ENCODE measurements at places on chromosomes 1 and 21.

GRCh38 chr1:207070811-207071210 is 17.7 kb downstream of the PFKFB2 start:
- no peak overlapping the region for H3K4me3 ChIP-seq
- DNase-seq, result no peak
- H3K27me3 ChIP-seq, result no peaks in the 10 kb centered on the region

DNA sequence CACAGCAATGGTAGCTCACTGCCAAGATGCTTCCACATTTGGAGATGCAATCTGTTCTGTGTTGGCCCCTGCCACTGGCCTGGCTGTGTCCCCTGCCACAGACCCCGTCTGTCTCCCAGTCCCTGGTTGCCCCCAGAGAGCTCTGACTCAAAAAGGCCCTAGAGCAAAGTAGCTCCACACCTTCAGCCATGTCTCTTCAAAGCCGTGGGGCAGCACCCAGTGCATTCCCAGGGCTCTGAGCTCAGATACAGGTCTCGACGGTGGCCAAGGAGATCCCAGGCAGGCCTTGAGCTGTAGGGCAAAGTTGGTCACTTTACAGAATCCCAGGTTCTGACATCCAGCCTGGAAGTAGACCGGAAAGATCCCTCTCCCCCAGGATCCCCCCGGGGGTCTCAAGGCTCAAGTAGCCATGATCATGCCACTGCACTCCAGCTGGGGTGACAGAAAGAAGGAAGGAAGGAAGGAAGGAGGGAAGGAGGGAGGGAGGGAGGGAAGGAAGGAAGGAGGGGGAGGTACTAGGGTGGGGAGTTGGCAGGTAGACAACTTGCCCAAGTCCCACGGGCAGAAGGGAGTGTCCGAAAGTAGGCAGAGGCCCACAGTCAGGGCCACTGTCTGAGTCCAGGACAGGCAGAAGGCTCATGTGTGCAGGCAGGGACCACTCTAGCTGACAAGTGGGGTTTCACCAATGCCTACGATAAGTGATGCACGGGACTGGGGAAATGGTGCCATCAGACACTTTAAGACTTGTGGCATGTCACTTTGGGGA is 4.8 kb upstream of the ARF1 start:
- no peaks in the 10 kb centered on the region for H3K36me3 ChIP-seq
- no peaks in the 10 kb centered on the region for H3K4me1 ChIP-seq
- no peak overlapping the region for H3K27ac ChIP-seq
- H3K27me3 ChIP-seq, result no peaks in the 10 kb centered on the region
- DNase-seq, result no peak
- no peak overlapping the region for H3K4me3 ChIP-seq

DNA sequence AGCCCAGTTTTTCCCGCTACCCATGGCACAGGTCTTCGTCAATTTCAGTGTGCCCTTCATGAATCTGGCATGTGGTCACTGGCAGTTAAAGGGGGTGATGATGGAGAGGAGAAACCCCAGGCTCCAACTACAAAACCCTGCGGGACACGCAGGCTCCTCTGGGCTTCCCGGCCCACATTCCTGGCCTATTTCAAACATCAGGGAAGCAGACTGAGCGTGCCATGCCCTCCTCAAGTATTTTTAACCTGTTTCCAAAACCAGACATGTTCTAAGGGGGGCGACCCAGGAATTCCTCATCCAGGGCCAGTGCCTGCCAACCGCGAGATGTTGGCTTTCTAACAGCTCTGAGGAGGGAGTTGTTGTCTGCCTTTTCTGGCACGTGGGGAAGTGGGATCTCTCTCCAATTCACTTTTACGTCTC is 85.1 kb downstream of the CAPZB start:
- peaks cover 49% of the 10 kb centered on the region for H3K4me1 ChIP-seq
- DNase-seq, result no peak
- no peak overlapping the region for H3K4me3 ChIP-seq
- peaks cover 23% of the 10 kb centered on the region for H3K36me3 ChIP-seq

DNA sequence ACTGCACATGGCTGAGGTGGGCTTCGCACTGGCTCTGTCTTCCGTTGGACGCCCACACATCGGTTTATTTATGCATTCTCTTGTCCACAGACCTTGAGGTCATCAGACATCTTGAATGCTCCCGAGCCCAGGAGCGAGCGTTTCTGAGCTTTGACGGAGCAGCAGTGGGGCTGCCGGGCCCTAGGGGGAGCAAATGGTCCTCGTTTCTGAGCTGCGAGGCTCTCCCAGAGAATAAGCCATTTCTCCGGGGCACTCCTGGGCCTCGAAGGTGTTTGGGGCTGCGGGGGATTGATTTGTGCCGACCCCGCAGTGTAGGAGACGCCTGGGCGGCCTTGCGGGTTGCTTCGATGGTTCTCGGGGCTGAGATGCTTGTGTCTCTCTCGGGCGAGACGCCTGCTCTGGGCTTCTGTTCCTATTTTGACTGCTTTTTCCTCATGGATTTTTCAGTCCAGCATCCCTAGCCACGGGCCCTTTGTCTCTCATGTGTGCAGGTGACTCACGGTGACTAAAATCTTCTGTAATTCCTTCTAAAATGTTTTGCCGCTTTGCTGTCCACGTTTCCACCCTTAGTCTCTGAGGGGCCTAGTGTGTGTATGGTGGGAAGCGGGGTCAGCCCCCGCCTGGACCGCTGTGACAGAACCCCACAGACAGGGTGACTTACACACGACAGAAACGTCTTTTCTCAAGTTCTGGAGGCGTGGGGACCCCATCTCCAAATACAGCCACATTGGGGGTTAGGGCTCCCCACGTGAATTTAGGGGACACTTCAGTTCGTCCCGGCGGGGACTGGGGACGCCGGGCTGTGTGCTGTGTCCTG is 62.1 kb downstream of the FAAP20 start:
- H3K27ac ChIP-seq, result peak overlapping the region; percentile 21
- no peaks in the 10 kb centered on the region for H3K27me3 ChIP-seq
- H3K36me3 ChIP-seq, result no peaks in the 10 kb centered on the region
- peaks cover 47% of the 10 kb centered on the region for H3K4me1 ChIP-seq
- DNase-seq, result peak; percentile 35

- peak; percentile 91 for DNase-seq
- no peaks in the 10 kb centered on the region for H3K27me3 ChIP-seq
- H3K4me1 ChIP-seq, result peaks cover 5% of the 10 kb centered on the region
Measured at GRCh38 chr1:26409191-26409807, 1.3 kb upstream of the LIN28A start.

- H3K36me3 ChIP-seq, result no peaks in the 10 kb centered on the region
- H3K27ac ChIP-seq, result no peak overlapping the region
- no peak for DNase-seq
- no peaks in the 10 kb centered on the region for H3K4me1 ChIP-seq
- no peak overlapping the region for H3K4me3 ChIP-seq
- H3K27me3 ChIP-seq, result peaks cover 23% of the 10 kb centered on the region
Measured at GRCh38 chr1:171254859-171255258, 6.6 kb downstream of the FMO1 start.

DNA sequence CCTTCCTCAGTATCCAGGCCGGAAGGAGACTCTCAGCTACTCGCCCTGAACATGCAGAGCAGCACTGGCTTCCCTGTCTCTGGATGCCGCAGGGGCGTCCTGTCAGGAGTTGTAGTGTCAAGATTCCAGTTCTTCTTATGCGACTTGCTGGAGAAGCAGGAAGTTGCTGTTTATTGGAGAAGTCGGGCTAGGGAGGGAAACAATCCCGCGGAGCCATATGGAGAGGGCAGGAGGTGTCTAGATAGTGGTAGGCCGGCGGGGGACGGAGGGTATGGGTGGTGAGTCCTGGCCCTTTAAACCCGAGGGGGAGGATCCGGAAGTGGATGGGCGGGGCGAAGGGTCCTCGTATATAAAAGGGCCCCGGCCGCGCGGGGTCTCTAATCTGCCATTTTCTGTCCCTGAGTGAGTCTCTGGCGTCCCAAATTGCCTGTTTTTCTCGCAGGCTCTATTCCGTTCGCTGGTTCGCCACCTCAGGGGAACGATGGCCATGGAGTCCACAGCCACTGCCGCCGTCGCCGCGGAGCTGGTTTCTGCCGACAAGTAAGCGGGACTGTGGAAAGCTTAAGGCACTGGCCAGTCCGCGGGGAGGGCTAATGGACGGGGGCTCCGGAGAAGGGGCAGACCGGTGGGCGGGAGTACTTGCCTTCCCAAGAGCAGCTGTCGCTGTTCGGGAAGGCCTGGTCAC is at the start of gene NASP:
Gene NASP (plus strand): TSS at position 376 of the 685 bp plus-strand sequence. CDS start 106 bp downstream, at position 482.
- H3K4me3 ChIP-seq, result peak within 1 kb of the TSS; percentile 100
- no peaks in the 10 kb centered on the region for H3K27me3 ChIP-seq
- peak within 1 kb of the TSS; percentile 94 for H3K27ac ChIP-seq
- H3K36me3 ChIP-seq, result peaks cover 33% of the 10 kb centered on the region
- peaks cover 2% of the 10 kb centered on the region for H3K4me1 ChIP-seq

- no peaks in the 10 kb centered on the region for H3K36me3 ChIP-seq
- no peak overlapping the region for H3K27ac ChIP-seq
- no peaks in the 10 kb centered on the region for H3K27me3 ChIP-seq
- H3K4me3 ChIP-seq, result no peak overlapping the region
Measured at GRCh38 chr1:101344745-101345144, 107.9 kb downstream of the S1PR1 start.

GRCh38 chr1:20717452-20718342 is at the start of gene KIF17:
TSS of gene KIF17 (minus strand) at chr1:20718007. CDS start at chr1:20717706, 301 bp downstream.
- peak within 1 kb of the TSS; percentile 37 for H3K4me3 ChIP-seq
- H3K4me1 ChIP-seq, result no peaks in the 10 kb centered on the region
- H3K27ac ChIP-seq, result no peak within 1 kb of the TSS
- no peaks in the 10 kb centered on the region for H3K36me3 ChIP-seq

GRCh38 chr21:25927195-25927880 is 192.6 kb downstream of the GABPA start:
- no peak overlapping the region for H3K4me3 ChIP-seq
- no peak for DNase-seq
- H3K27me3 ChIP-seq, result no peaks in the 10 kb centered on the region
- H3K27ac ChIP-seq, result no peak overlapping the region
- peaks cover 9% of the 10 kb centered on the region for H3K36me3 ChIP-seq
- H3K4me1 ChIP-seq, result peaks cover 5% of the 10 kb centered on the region

GRCh38 chr1:107949467-107950253 is 15.3 kb downstream of the VAV3 start:
- no peak for DNase-seq
- no peaks in the 10 kb centered on the region for H3K4me1 ChIP-seq
- H3K27me3 ChIP-seq, result no peaks in the 10 kb centered on the region
- H3K4me3 ChIP-seq, result no peak overlapping the region
- no peaks in the 10 kb centered on the region for H3K36me3 ChIP-seq

- H3K4me1 ChIP-seq, result peaks cover 18% of the 10 kb centered on the region
- peaks cover 22% of the 10 kb centered on the region for H3K36me3 ChIP-seq
- DNase-seq, result no peak
- H3K27ac ChIP-seq, result no peak overlapping the region
- H3K4me3 ChIP-seq, result peak overlapping the region; percentile 11
Measured at GRCh38 chr1:21896652-21897532, 40.2 kb downstream of the HSPG2 start.

DNA sequence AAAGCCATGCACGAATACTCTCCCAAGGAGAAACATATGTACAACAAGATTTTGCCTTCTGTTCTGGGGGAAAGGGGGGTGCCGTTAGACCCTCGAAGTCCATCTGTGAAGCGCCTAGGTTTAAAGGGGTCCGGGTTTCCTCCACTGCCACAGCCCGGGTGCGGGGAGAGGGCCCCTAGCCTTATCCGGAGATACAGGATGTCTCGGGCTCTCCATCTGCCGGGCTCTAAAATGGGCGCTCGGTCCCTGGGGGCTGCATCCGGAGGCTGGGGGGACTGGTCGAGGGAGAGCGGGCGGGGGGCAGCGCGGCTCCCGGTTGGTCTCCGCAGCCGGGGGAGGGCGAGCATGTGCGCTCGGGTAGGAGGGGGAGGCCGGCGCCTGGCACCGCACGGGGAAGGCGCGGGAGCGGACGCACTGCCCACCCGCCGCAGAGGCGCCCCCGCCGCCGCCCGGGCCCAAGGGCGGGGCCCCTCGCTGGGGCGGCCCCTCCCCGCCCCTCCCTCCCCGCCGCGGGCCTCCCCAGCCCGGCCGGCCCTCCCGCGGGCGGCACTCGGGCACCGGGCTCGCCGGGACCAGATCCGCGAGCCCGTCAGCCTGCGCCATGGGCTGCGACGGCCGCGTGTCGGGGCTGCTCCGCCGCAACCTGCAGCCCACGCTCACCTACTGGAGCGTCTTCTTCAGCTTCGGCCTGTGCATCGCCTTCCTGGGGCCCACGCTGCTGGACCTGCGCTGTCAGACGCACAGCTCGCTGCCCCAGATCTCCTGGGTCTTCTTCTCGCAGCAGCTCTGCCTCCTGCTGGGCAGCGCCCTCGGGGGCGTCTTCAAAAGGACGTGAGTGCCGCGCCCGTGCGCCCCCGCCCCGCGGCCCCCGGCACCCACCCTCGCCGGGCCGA is 63.1 kb downstream of the ELK4 start:
- H3K27me3 ChIP-seq, result peaks cover 42% of the 10 kb centered on the region
- H3K4me1 ChIP-seq, result peaks cover 2% of the 10 kb centered on the region
- peak overlapping the region; percentile 80 for H3K4me3 ChIP-seq

GRCh38 chr1:47813970-47814369 is 183.2 kb downstream of the TRABD2B start:
- no peak overlapping the region for H3K4me3 ChIP-seq

GRCh38 chr1:47703981-47704596 is 266.2 kb downstream of the FOXD2 start:
- peaks cover 2% of the 10 kb centered on the region for H3K4me1 ChIP-seq
- H3K4me3 ChIP-seq, result no peak overlapping the region
- no peaks in the 10 kb centered on the region for H3K36me3 ChIP-seq
- DNase-seq, result no peak
- peaks cover 21% of the 10 kb centered on the region for H3K27me3 ChIP-seq

DNA sequence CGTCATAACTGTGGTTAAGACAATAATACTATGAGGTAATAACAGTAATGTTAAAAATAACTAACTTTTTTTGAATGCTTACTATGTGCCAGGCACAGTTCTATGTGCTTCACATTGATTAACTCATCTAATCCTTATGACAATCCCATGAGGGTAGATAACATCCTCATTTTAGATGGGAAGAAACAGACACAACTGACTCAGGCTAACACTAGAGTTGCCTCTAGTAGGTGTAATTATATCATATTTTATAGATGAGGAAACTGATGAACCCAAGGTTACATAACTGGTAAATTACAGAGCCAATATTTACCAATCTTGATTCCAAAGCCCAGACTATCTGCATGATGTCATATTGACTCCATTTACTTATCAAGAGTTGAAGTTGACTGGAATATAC is 23.5 kb downstream of the SERPINC1 start:
- H3K36me3 ChIP-seq, result no peaks in the 10 kb centered on the region
- DNase-seq, result no peak
- H3K27me3 ChIP-seq, result no peaks in the 10 kb centered on the region
- H3K27ac ChIP-seq, result no peak overlapping the region

DNA sequence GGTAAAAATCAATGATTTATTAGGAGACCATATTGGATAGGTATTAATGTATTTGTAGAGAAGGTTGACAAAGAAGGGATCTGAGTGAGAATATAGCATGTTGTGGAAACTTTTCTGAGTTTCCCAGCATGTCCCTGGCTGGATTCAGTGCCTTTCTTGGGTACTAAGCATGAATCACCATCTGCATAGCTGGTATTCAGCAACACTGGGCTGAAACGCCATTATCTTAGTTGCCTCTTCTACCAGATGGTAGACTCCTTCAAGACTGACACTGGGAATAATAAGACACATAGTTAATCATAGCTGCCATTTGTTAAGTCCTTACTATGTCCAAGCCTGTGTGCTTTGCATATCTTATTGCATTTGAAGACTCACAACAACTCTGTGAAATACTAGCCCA is 45.5 kb downstream of the ATP5PF start:
- no peaks in the 10 kb centered on the region for H3K27me3 ChIP-seq
- H3K27ac ChIP-seq, result no peak overlapping the region
- DNase-seq, result no peak
- peaks cover 86% of the 10 kb centered on the region for H3K36me3 ChIP-seq

All from neuronal stem cell (in vitro differentiated cells).